ENCODE measurements at places on chromosomes 2 and 18.

DNA sequence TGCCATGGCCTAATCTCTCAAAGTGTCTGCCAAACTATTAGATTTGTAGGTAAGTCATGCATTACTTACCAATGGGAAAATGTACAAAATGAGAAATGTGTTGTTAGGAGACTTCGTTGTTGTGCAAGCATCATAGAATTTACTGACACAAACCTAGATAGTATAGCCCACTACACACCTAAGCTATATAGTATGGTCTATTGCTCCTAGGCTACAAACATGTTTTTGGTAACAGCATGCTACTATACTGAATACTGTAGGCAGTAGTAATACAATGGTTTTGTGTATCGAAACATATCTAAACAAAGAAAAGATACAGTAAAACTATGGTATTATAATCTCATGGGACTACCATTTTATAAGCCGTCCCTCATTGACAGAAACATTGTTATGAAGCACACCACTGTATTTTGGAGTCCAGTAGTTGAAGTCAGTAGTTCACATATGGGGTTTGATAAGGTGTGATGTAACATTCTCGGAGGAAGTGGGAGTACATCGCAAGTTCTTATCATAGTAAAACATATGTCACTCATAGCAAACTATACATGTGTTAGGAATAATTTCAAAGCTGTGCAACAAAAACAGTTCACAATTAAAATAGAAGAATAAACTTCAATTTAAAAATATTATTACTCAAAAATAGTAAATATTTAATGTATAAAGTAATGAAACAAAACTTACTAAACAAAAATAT is 12.0 kb upstream of the GTF2A1L start:
- no peak for DNase-seq

GRCh38 chr2:224165901-224166319 is 126.8 kb upstream of the SERPINE2 start:
- no peak for DNase-seq

DNA sequence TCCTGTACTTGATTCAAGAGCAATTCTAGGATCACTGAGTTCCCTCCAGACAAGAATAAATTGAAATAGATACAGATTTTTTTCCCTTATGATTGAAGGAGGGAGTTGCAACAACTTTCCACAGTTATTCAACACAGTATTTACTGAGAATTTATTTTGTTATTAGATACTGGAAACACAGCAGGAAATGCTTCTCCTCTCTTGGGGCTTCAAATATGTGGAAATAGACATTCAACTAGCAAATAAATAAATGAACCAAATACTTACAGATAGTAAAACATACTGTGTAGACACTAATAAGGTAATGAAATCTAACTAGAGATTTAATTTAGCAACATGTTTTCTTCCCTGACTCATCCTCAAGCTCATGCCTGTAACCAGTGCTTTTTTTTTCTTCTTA is 169.2 kb downstream of the LNPK start:
- DNase-seq, result no peak

DNA sequence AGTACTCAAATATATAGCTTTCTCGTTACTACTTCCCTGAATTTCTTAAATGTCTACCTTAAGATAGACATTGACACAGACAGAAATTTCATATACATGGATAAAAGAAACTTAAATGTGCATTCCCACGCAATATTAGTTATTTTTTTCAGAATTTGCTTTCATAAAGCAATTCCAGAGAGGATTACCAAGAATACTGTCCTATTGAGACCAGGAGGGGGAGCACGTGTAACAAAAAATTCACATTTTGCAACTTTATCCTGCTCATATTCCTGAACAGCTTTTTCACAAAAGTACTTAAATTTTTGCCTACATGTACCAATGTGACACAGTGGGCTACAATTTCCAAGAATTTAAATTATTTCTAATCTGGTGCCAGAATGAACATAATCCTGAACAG is 30.7 kb upstream of the ERCC3 start:
- no peak for DNase-seq

DNA sequence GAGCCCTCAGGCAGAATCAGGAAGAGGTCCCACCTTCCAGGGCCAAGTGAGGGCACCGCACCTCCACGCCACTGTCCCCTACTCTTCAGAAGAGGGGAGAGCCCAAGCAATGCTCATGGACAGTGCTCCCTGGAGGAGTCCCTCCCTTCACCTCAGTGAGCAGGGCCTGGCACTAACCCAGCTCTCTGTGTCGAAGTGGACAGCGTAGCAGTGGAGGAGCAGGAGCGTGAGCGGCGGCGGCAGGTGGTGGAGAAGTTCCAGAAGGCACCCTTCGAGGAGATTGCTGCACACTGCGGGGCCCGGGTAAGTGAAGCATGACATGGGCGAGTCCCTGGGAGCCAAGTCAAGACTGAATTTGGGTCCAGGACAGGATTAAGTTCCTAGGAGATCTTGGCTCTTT is 16.7 kb downstream of the POMC start:
- no peak for DNase-seq

DNA sequence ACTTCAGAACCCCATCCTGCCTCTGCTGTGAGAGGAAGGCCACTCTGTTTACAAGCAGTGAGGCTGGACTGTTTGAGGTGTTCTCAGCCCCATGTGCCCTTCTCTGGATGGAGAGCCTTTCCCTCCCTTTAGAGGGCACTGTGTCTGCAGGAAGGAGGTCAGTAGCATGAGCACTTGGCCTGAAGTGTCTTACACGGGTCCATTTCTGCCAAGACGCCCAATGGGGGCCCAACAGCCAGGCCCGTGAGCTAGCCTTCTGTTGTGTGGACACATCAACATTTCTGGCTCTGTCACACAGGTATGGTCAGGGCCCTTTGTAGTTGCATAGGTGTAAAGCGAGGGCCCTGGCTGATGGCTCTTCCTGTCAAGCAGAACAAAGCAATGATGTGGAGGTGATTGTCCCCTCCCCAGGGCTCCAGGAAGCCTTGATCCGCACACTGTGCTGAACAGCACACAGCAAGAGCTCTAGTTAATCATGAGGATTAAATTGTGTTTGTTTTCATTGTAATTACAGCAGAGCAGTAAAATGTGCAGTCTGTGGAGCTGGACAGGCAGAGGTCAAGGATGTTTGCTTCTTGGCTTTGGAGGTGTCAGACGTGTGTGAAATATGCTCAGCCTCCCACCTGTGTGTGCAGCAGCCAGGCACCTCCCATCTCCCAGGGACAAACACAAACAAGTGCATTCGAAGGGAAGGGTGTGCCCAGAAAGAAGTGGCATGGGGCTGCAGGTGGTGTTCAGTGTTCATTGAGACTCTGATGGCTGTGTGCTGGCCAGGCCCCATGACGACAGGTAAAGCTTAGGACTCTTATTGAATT is 132.1 kb downstream of the SH3RF3 start:
- peak; percentile 14 for DNase-seq

DNA sequence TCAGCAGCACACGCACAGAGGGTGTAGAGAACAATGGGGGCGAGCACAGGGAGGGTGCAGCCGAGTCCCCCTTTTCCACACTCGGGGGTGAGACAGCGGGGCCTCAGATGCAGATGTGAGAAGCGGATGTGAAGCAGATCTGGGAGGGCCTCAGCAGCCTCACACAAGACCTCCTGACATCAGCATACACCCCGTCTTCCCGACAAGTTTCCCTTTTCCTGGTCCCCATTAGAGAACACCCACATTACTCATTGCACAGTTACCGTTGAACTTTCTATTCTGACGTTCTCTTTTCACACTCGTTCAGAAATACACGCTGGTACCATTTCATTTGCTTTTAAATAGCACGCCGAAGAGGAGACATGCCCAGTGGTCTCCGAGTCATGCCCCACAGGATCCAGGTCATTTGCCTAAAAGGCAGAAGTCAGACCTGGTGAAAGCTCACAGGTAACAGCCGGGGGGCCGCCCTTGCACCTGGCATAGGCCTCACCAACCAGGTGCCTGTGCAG is 129.5 kb upstream of the ID2 start:
- DNase-seq, result peak; percentile 38

GRCh38 chr2:146762786-146763185 is 1082.0 kb upstream of the ACVR2A start:
- no peak for DNase-seq

DNA sequence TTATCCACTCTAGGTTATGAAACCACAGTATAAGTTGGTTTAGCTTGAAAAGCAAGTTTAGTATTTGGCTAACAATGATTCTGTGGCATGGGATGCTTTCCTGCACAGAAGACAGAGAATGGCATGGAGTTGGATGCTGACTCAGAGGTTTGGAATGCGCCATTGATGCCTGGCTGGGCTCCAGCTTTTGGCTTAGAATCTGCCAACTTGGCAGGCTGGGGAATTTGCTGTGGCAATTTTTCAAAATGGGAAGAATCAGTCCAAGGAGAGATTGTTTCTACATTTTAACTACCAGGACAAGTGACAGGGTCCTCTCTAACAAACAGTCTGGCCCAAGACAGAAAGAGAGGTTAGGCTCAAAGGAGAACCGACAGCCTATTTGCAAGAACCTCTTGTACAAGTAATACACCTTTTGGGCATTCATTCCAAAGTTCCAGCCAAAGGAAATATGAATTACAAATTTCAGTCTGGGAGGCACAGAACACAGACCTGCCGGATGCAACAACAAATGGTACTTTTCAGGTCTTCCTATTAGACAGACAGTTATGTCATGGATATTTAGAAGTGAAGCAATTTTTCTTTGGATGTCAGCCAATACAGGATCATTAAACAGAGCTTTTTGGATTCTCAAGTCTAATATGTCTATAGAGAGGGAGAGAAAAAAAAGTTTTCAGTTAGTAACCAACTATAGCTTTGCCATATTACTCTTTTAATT is 1027.7 kb downstream of the TMEM182 start:
- DNase-seq, result peak; percentile 62

GRCh38 chr2:31419386-31419785 is 4.8 kb upstream of the XDH start:
- no peak for DNase-seq

GRCh38 chr2:9748577-9748976 is 94.7 kb upstream of the TAF1B start:
- no peak for DNase-seq

GRCh38 chr18:8501044-8501443 is 108.2 kb upstream of the RAB12 start:
- no peak for DNase-seq

DNA sequence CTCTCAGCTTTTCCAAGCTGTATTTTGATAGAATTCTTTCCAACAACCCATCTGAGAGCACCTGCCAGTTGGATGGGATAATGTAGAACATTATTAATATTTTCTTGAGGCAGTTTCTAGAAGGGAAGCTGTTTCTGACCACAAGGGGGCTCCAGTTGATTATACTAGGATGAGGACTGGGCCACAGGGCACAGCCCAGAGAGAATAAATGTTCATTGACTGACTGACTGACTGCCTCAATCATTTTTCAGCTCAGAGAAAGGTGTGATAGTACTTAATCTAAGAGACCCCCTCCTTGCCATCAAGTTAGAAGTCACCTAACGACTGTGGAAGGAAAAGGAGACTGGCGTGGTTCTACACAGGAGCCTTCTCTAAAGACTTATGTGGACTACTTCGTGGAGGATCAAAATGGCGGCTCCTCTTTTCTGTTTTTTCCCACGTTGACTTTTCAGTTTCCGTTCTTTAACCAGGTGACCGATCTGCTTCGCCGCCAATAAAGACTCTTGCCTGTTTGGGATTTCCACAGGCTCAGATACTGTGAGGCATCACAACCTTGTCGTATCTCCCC is 31.9 kb upstream of the CREG2 start:
- DNase-seq, result peak; percentile 72

- no peak for DNase-seq
These were observed 89.0 kb downstream of the NBAS start for GRCh38 chr2:15472133-15472532.

- DNase-seq, result no peak
These were observed 101.3 kb downstream of the PID1 start for GRCh38 chr2:229169751-229170150.

DNA sequence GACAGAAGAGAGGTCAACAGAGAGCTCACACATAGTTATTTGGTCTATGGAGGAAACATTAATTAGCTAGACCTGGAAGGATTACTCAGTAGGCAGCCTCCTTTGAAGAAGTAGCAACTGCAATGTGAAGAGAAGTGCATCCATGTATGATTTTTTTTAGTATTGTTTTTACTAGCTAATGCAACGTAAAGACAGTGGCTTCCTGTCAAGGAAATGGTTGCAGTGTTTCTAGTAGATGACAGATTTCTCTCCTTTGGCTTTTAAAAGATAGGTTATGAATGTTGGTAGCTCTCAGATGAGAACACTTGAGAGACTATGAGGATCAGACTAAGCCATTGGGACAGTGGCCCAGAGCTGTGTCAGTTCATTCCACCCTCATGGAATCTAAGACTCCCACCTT is 175.8 kb downstream of the AGPS start:
- DNase-seq, result no peak

DNA sequence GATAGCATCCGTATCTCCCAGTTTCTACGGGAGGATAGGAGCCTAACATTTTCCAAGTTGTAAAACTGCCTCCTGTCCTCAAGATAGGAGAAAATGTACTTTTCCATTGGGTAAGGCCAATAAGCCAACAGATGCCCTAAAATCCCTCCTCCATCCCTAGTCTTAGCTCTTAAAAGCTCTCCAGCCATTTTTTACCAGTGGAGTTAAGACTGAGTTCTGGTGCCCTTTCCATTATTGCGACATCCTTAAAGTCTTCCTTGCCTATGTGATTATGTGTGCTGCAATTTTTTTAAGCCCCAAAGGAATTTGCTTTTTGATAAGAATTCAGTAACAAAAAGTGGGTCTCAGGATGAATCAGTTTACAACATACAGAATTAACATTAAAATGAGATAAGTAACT is 33.0 kb downstream of the LINC00305 start:
- no peak for DNase-seq

GRCh38 chr2:201978986-201979385 is 54.7 kb upstream of the FZD7 start:
- no peak for DNase-seq

GRCh38 chr2:160680294-160680693 is 186.7 kb upstream of the RBMS1 start:
- DNase-seq, result no peak

- DNase-seq, result peak; percentile 63
These were observed 259.8 kb upstream of the RASGRP3 start for GRCh38 chr2:33216508-33217182.

GRCh38 chr2:47096451-47096850 is 58.7 kb downstream of the STPG4 start:
- no peak for DNase-seq

DNA sequence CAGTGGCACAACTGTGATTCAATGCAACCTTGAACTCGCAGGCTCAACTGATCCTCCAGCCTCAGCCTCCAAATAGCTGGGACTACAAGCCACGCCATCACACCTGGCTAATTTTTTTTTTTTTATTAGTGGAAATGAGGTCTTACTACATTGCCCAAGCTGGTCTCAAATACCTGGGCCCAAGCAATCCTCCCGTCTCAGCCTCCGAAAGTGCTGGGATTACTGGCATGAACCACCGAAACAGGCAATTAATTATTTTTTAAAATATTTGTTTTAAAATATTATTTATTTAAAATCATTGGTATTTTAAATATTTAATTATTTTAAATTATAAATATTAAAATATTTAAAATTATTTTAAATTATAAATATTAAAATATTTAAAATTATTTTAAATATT is 24.5 kb downstream of the SRBD1 start:
- no peak for DNase-seq

Measured in sciatic nerve (tissue), 2 donors.